ENCODE measurements at places on chromosomes 2 and 18. TPM values are rescaled to one million over a fixed set of nuclear protein-coding genes. Genes with fewer than 3 reads are reported as not detected.

The IL1A gene
- not detected for total RNA-seq

The CHRND gene
- not detected for total RNA-seq

The DTNA gene
- total RNA-seq = 0.87 TPM

The LHCGR gene
- total RNA-seq = not detected

DNA sequence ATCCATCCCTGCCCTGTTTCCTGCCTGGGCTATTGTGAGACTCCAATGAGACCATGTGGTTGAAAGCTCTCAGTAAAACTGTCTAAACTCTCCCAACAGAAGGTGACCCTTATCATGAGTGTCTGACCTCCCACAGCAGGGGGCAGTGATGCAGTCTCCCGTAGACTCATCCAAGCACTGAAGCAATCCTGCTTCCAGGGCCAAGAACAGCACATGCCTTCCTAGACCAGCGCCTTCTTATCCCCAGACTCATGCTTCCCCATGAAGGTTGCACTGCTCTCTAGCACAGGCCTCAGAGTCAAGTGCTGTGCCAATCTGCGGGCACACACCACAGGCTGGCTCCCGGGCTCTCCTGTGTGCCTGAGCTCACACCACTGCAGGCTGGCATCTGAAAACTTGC lies 112.3 kb downstream of the TNS1 start:
- peak; percentile 54 for DNase-seq

- peak; percentile 64 for DNase-seq
These were observed 280.0 kb upstream of the RAB12 start for GRCh38 chr18:8329186-8329771.

GRCh38 chr2:19687017-19687659 lies 214.6 kb downstream of the TTC32 start:
- no peak for DNase-seq

DNA sequence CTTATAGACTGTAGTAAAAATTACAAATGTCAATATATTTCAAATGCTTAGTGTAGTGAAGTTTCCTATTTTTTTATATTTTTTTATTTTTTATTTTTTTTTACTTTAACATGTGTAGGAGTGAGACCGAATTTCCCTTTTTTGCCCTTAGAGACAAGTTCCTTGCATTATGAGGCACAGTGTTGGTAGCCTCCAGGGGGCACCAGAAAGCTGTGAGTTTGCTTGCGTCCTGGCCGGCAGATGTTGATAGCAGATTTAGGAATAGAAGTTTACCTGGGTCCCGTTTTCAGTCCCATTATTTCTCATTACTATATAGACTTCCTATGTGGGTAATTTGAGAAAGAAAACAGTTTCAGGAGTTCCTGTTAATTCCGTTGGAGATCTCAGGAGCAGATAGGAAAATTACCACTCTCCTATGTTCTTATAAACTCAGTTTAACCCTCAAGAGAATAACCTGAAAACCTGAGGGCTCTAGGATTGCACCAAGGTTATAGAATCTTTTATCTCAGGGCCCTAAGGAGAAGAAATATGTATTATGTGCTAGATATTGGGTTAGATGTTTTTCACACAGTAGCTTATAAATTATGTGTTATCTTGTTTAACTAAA lies 157.5 kb upstream of the SESTD1 start:
- peak; percentile 62 for DNase-seq

GRCh38 chr18:70181015-70181414 lies 24.5 kb downstream of the RTTN start:
- DNase-seq = peak; percentile 78

DNA sequence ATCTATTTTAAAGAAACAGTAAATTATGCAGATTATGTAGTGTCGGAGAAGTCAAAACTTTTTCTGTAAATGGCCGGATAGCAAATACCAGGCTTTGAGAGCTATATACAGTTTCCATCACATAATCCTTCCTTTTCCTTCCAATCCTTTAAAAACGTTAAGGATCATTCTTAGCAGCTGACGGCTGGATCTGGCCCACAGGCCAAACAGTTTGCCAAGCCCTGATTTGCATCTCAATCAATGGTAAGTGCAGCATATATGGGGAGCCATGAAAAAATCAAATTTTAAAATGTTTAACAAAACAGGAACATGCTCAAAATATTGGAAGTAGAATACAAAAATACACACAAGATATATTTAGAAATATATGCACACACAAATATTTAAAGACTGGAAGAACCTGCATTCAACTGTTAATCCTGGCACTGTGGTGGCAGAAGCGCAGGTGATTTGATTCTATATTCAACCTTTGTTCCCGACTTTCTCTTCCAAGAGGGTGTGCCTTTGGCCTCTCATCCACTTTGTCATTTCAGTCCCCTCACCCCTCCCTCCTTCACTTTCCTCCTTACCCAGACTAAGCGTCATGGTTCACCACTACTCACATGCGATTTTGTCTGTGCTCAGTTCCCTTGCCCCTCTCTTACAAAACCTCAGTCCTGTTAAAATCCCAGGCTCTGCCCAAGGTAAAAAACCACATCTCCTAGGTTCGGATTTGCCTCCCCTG lies 27.3 kb downstream of the NDUFA10 start:
- no peak for DNase-seq

- DNase-seq = no peak
These were observed 2.2 kb downstream of the SIX3 start for GRCh38 chr2:44943693-44944101.

- no peak for DNase-seq
These were observed 385.4 kb upstream of the PKDCC start for GRCh38 chr2:41662461-41662860.

GRCh38 chr2:212733273-212733672 lies 194.7 kb upstream of the ERBB4 start:
- no peak for DNase-seq
